ENCODE measurements at places on chromosomes 1 and 21. TPM values are rescaled to one million over a fixed set of nuclear protein-coding genes. Genes with fewer than 3 reads are reported as not detected.

- no peaks in the 10 kb centered on the region for H3K4me1 ChIP-seq
- H3K27me3 ChIP-seq = peaks cover 8% of the 10 kb centered on the region
- no peak overlapping the region for H3K4me3 ChIP-seq
- H3K36me3 ChIP-seq = no peaks in the 10 kb centered on the region
These were observed 74.1 kb upstream of the PLXNA2 start for GRCh38 chr1:208318150-208318734.

- H3K4me1 ChIP-seq = no peaks in the 10 kb centered on the region
- H3K27ac ChIP-seq = no peak overlapping the region
- H3K4me3 ChIP-seq = no peak overlapping the region
- DNase-seq = no peak
- H3K27me3 ChIP-seq = peaks cover 3% of the 10 kb centered on the region
- no peaks in the 10 kb centered on the region for H3K36me3 ChIP-seq
These were observed 6.4 kb downstream of the CHODL start for GRCh38 chr21:18251065-18251464.

- H3K27ac ChIP-seq = no peak overlapping the region
- no peak for DNase-seq
- H3K4me3 ChIP-seq = no peak overlapping the region
- no peaks in the 10 kb centered on the region for H3K4me1 ChIP-seq
These were observed 396.7 kb downstream of the PTPRU start for GRCh38 chr1:29632806-29633615.

DNA sequence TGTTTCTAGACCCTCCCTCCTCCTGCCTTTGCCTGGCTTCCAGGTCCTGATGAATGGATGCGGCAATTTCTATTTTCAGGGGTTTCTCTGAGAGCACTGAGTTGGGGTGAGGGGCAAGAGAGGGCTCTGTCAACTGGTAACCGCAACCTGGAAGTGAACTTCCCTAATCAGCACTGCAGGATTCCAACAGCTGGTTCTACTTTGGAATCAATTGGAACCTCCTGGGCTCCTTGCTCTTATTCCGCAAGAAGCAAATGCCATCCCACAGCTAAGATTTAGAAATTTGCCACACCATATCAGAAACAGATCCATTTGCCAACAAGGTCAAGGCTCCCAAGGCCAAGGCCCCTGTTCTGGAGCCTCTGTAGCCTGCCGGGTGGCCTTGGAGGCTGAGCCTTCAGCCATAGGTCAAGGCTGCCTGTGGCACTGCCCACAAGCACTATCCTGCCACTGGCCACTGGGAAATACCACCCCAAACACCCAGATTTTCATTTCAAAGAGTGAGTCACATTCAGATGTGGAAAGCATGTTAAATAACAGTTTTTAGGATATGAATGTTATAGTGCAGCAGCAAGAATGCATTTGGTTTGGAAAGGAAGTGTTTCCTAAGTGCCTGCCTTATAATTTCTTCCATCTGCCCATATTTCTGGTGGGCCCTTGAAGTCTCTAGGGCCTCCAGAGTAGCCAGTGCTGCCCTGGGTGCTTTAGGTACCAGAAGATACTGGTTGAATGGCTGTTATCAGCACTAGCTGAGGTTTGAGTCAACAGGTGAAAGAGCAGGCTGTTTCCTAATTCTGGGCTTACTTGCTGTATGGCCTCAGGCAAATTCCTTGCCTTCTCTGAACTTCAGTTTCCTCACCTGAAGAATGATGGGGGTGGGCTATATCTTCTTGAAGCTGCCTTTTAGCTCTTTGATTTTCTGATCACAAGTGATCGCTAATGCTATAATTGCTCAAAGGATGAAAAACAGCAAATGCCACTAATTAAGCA is 56.3 kb upstream of the JUN start:
- no peak overlapping the region for H3K27ac ChIP-seq
- no peak overlapping the region for H3K4me3 ChIP-seq
- DNase-seq = no peak
- H3K4me1 ChIP-seq = no peaks in the 10 kb centered on the region

GRCh38 chr1:211910113-211910884 is 79.7 kb upstream of the LPGAT1 start:
- H3K27ac ChIP-seq = no peak overlapping the region
- no peak for DNase-seq
- H3K36me3 ChIP-seq = no peaks in the 10 kb centered on the region
- H3K4me3 ChIP-seq = no peak overlapping the region

- H3K27ac ChIP-seq = no peak overlapping the region
- H3K27me3 ChIP-seq = no peaks in the 10 kb centered on the region
- H3K4me3 ChIP-seq = no peak overlapping the region
- no peaks in the 10 kb centered on the region for H3K4me1 ChIP-seq
- no peaks in the 10 kb centered on the region for H3K36me3 ChIP-seq
These were observed 73.3 kb downstream of the CNIH3 start for GRCh38 chr1:224689374-224689773.

HSD3B1 gene
- total RNA-seq = not detected

IGSF8 gene
- total RNA-seq = 48.0 TPM

IL6R gene
- 2.5 TPM for total RNA-seq

BRDT gene
- total RNA-seq = not detected

TFF2 gene
- not detected for total RNA-seq
